SJSA1 (cell line): ENCODE measurements at places on chromosomes 4 and X. TPM values are rescaled to one million over a fixed set of nuclear protein-coding genes. Genes with fewer than 3 reads are reported as not detected.
A peak's percentile ranks its signal among the peaks of the same experiment; 100 is the strongest.

DNA sequence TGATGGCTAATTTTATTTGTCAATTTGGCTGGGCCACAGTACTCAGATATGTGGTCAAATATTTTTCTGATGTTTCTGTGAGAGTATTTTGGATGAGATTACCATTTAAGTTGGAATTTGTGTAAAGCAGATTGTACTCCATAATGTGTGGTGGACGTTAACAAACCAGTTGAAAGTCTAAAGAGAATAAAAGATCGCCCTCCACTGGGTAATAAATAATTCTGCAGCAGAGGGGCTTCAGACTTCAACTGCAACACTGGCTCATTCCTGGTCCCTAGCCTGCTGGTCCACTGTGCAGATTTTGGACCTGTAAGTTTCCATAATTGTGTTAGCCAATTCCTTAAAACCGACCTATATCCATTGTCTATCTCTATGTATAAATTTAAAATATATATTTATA lies 540.3 kb downstream of the PCDH18 start:
- DNase-seq, result no peak

DNA sequence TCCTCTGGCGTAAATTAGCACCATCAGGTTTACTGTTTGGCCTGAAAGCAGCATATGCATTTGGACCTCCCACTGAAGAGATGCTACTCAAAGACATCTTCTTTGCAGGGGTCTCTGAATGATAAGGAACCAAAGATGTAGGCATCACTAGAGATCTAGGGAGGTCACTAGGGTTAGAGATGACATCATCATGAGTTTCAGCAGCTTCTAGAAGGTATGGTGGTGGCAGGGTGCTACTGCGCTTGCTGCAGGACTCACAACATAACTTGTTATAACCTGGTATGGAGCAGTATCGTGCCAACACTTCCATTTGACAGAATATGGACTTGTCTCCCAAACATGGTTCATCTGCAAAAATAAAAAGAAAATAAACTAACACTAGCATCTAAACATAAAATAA lies 251.6 kb downstream of the NPFFR2 start:
- no peak for DNase-seq

GRCh38 chrX:31060016-31060415 lies 11.8 kb downstream of the FTHL17 start:
- no peak for DNase-seq

GRCh38 chr4:27318740-27319139 lies 458.1 kb downstream of the STIM2 start:
- DNase-seq, result peak; percentile 1

DNA sequence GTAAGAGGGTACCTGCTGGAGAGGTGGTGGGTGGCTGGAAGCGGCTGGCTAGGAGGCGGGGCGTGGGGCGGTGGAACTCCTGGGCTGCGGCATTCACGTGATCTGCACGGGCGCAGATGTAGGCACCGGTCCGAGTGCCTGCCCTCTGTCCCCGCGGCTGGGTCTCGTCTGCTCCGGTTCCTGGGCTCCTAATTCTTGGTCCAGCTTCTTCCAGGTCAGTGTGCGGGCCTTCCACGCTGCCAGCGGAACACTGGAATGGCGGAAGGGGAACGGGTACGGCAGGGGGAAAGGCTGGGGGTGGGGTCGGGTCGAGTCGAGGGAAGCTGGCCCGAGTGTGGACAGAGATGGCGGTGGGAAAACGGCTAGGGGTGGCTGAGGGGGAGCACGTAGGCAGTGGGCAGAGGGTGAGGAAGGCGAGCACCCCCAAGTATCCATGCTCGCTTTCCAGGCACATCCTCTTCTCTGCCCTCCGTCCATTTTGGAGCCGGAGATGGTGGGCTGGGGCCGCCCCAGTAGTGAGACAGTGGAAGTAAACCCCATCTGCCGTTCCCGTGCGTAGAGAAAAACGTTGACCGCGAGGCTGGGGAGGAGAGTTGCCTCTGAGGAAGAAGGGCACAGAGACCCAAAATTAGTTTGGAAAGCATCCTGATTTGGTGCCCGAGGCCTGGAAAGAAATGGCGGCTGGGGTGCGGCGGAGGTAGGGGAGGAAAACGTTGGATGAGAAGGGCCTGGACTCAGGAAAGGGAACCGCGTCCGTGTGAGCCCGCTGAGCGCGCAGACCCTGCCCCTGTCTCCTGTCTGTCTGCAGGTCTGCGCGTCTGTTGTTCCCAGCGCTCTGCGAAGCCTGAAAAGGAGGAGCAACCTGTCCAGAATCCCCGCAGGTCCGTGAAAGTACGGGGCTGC lies at the start of gene TCEAL4:
Gene TCEAL4 (plus strand): TSS at position 105 of the 903 bp plus-strand sequence. CDS start 1,161 bp downstream, outside the sequence.
- DNase-seq, result peak; percentile 37

GRCh38 chrX:71910643-71910985 lies at the start of gene NHSL2:
Gene NHSL2 (plus strand): TSS chrX:71910845.
- no peak for DNase-seq

GRCh38 chr4:61070269-61070668 lies 129.9 kb upstream of the ADGRL3 start:
- no peak for DNase-seq

GRCh38 chr4:56181140-56181953 lies 205.9 kb downstream of the AASDH start:
- DNase-seq, result no peak

GRCh38 chr4:123379392-123379791 lies 17.2 kb upstream of the SPRY1 start:
- no peak for DNase-seq

Gene SLC9B2
- 28.5 and 32.3 TPM in 2 replicates for total RNA-seq

DNA sequence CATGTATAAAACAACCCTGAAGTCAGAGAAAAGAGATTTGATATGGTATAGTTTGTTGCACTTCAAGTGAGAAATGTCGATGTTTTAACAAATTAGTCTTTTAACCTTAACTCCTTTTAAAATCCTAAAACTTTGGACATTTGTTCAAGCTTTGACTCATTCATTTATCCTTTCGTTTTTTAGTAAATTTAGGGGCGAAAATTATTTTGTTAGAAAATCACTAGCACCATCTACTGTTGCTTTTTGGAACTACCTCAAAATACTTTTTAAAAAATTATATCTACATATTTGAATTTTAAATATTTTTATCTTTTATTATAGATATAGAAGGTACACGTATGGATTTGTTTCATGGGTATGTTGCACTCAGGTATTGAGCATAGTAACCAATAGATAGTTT lies 165.1 kb upstream of the POF1B start:
- DNase-seq, result no peak

Gene MAGEE2
- not detected in 2 replicates for total RNA-seq

GRCh38 chr4:2888886-2889285 lies 45.2 kb downstream of the ADD1 start:
- no peak for DNase-seq

DNA sequence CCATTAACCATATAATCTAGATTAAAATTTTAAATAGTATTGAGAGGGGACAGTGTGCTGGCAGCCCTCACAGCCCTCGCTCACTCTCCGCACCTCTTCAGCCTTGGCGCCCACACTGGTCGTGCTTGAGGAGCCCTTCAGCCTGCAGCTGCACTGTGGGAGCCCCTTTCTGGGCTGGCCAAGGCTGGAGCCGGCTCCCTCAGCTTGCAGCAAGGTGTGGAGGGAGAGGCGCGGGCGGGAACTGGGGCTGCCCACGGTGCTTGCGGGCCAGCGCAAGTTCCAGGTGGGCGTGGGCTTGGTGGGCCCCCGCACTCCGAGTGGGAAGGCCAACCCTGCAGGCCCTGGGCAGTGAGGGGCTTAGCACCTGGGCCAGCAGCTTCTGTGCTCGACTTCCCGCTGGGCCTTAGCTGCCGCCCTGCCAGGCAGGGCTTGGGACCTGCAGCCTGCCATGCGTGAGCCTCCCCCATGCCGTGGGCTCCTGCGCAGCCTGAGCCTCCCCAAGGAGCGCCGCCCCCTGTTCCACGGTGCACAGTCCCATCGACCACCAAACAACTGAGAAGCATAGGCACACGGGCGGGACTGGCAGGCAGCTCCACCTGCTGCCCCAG lies 32.8 kb upstream of the CFAP299 start:
- no peak for DNase-seq

Gene REELD1
- 0.05 TPM in 1 of 2 replicates, not detected in the other for total RNA-seq

Gene TRAM1L1
- 5.3 and 5.7 TPM in 2 replicates for total RNA-seq

DNA sequence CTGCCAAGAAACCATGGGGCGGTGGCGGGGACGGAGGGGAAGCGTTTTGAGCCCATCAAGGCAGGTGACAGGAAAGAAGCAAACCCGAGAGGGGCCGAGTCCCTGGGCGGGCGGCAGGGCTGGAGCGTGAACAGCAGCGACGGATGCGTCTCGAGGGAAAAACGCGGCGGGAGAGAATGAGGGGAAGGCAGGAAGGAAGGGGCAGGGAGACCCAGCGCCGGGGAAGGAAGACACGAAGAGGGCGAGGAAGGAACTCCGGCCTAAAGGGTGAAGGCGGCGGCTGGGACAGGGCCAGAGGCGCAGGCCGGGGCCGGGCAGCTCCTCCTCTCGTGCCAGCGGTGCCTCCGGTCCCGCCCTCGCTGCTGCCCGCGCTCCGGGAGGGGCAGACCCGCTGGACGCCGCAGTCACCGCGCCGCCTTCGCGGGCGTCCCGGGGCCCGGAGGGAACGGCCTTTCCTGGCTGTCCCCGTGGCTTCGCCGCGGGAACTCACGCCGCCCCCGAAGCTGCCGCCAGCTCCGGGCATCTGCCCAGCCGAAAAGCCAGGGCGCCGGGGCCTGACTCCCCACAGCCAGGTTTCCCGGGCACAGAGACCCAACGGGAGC lies 751 bp upstream of the RGS12 start:
- DNase-seq, result peak; percentile 41

GRCh38 chr4:29052266-29052665 lies 1667.9 kb upstream of the PCDH7 start:
- no peak for DNase-seq

GRCh38 chrX:115029869-115030570 lies 12.6 kb upstream of the IL13RA2 start:
- DNase-seq, result no peak

- no peak for DNase-seq
These were observed 72.2 kb upstream of the RBPJ start for GRCh38 chr4:26248647-26249046.

DNA sequence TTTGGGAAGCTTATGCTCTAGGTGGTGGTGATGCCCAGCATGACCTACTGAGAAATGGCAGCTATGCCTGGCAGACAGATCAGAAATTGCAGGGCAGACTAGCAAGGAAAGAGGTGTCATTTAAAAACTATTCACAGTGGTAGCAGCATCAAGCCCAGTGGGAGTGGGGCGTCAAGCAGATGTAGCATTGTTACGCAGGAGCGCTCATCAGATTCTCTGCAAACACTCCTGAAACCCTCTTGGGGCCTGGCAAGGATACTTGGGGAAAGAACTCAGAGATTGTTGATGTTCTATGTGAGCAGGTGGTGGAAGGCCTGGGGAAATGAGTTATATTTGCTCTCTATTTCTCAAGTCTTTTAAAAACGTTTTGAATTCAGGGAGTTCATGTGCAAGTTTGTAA lies 437.6 kb downstream of the RAPGEF2 start:
- no peak for DNase-seq

DNA sequence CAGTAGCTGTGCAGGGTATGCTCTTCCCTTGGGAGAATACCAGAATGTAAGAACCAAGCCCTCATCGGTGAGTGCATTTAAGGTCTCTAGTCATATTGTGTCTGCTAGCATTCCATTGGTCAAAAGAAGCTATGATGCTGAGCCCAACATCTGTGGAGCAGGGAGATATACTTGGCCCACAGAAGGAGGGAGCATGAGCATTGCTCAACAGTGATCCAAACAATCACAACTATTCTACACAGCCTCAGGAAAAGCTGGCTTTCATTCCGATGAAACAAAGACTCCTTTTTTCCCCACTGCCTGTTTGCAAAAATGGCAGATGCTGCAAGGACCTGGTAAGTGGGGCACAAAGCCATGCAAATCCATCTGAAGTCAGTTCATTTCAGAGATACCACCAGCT lies 80.6 kb upstream of the DHX15 start:
- no peak for DNase-seq

Gene FRMPD3
- not detected in 2 replicates for total RNA-seq

DNA sequence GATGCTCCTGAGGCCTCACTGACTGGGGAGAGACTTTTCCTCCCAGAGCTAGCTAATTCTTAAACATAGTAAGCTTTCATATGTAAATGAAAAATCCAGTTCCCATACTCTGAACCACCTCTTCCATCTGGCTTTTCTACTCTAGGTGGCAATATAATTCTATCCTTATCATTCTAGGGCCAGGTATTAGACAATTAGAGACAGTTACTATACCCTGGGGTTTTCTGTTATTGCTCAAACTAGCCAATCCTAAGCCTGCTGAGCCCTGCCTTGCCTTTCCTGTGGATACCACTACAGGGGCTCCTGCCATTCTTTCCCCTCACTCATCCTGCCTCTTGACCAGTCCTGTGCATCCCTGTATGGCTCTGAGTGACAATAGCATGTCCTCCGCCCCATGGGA lies 552.0 kb downstream of the STIM2 start:
- no peak for DNase-seq

DNA sequence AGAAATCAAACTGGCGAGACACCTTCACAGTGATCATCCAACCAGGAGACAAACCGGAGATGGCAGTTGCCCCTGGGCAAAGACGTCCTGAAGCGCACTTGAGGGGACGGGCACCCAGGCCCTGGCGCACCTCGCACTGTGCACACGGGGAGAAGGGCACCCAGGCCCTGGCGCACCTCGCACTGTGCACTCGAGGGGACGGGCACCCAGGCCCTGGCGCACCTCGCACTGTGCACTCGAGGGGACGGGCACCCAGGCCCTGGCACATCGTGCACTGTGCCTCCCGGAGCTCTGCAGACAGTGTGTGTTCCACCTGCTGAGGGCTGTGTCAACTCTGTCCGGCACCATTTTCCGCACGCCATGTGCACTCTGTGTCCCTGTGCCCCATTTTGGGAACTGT lies 34.6 kb upstream of the CPLX1 start:
- no peak for DNase-seq

- no peak for DNase-seq
These were observed 634.6 kb upstream of the FTHL17 start for GRCh38 chrX:31706466-31706865.

Gene PCDH18
- 15.1 and 19.0 TPM in 2 replicates for total RNA-seq

Gene CLNK
- not detected in 2 replicates for total RNA-seq

Gene RTL3
- 2.4 and 2.7 TPM in 2 replicates for total RNA-seq

DNA sequence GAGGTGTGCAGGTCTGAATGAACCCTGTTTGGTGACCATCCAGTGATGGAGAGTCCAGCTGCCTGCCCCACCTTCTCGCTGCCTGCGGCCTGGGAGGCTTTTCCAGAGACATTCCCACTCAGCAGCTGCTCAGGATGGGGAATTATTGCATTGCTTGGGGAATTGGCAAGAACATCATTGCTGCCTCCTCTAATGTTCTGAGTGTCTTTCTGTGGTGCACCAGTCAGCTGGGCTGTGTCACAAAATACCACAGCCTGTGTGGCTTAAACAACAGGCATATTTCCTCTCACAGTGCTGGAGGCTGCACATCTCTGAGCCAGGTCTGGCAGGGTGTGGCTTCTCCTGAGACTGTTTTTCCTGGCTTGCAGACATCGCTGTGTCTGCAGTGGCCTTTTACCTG lies 86.8 kb upstream of the AFAP1 start:
- no peak for DNase-seq
